GM23248 (cell line): ENCODE measurements at places on chromosomes 2 and 18. TPM values are rescaled to one million over a fixed set of nuclear protein-coding genes. Genes with fewer than 3 reads are reported as not detected.

- DNase-seq, result no peak
Measured at GRCh38 chr2:156435396-156435717, 822 bp upstream of the GPD2 start.

GRCh38 chr2:185644828-185645227, 93.8 kb upstream of the FSIP2 start:
- no peak for DNase-seq

Gene DDX18
- 33.1 and 35.8 TPM in 2 replicates for polyA plus RNA-seq

Gene IL36RN
- polyA plus RNA-seq, result not detected in 2 replicates

GRCh38 chr18:41864216-41864615, 90.8 kb upstream of the PIK3C3 start:
- DNase-seq, result no peak

Gene SERPINB7
- polyA plus RNA-seq, result 12.5 and 13.8 TPM in 2 replicates

- peak; percentile 72 for DNase-seq
Measured at GRCh38 chr2:224983712-224984554, 58.3 kb downstream of the DOCK10 start.

DNA sequence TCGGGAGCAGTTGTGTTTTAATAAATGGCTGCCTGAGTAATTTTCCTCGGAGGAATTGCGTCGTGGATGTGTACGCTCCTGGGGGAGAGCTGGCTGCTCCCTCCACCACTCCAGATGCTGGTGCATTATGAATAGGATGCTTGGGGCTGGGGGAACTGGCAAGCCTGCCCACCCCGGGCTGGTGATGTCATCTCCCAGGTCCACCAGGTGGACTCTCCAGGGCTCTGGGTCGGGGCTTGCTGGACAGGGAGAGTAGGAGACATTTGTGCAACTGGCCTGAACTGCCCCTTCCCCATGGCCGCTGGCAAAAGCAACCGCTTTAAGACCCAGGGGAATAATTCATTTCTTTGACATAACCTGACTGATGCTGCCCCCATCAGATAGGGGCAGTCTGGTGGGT, 158.7 kb downstream of the KLHL29 start:
- no peak for DNase-seq

GRCh38 chr2:134976074-134976702, 57.6 kb downstream of the CCNT2 start:
- no peak for DNase-seq

Gene RPRM
- polyA plus RNA-seq, result not detected in 2 replicates

DNA sequence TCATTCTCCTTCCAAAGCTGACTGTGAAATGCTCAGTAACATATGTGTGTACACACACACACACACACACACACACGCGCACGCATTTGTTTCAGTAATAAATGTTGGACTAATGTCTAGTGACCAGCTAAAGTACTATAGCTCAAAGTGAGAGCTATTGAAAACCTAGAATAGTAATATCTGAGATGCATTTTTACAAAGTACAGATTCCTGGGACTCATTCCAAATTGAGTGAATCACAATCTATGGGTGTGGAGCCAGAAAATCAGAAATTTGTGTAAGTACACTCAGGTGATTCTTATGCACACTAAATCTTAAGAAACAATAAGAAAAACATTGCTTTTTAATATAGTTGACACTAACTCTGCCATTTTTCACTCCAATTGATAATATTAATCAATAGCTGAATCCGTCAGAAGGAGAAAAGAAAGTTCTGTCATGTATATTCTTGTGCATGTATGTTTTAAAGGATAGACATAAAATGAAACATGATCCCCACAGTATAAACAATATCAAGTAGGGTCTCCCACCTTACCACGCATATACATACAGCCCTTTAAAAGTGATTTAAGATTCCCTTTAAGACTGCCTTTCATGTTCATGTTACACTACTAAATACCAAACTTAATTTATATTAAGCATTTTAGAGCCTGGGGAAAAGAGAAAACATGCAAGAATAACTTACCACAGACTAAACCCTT, 123.5 kb downstream of the ATAD2B start:
- peak; percentile 85 for DNase-seq

DNA sequence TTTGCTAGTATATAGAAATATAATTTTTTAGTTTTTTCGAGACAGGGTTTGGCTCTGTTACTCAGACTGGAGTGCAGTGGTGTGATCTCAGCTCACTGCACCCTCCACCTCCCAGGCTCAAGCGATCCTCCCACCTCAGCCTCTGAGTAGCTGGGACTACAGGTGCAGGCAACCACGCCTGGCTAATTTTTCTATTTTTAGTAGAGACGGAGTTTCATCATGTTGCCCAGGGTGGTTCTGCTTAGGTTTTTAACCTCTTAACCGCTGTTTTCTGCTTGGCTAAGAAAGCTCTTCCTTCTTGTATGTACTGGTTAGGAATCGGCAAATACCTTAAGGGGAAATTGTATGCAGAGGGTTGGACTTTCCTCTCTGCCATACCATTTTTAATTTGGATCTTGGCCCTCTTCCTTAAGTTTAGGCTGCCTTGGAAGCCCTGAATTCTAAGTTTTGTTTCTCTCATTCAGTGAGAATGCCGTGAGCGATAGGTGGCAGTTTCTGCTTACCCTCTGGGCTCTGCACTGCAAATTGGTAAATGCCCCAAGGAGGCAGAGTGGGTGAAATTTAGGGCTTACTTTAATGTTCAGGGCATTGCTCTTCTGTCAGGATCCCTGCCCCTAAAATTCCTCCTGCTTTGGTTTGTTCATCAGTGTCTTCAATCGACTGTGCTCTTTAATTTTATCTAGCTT, 32.3 kb downstream of the EML6 start:
- DNase-seq, result no peak
